Kidney epithelial cell (primary cell): ENCODE measurements at places on chromosomes 5 and 9.

- no peak for DNase-seq
Observed at GRCh38 chr5:67935908-67936566, 279.5 kb upstream of the PIK3R1 start.

GRCh38 chr9:134626069-134626423 lies 15.6 kb upstream of the COL5A1 start:
- no peak for DNase-seq

DNA sequence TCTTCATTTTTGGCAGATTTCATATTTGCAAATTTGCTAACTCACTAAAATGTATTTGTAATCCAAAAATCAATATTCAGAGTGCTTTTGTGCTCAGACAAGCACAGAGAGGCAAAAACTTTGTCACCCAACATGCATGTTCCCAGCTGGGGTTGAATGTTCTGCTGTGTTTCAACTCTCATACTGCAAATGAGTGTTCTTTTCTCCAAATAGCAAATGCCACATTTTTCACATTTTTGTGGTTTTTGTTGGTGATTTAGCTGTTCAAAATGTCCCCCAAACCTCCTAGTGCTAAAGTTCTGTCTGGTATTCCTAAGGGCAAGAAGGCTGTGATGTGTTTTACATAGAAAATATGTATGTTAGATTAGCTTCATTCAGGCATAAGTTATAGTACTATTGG lies 87.3 kb upstream of the PCSK5 start:
- DNase-seq = peak; percentile 57

GRCh38 chr5:665541-665955 lies 27.6 kb downstream of the TPPP start:
- DNase-seq = no peak

- DNase-seq = no peak
Observed at GRCh38 chr9:37927132-37927531, 23.2 kb upstream of the SLC25A51 start.

- DNase-seq = no peak
Observed at GRCh38 chr5:118126159-118126558, 862.2 kb downstream of the DTWD2 start.

DNA sequence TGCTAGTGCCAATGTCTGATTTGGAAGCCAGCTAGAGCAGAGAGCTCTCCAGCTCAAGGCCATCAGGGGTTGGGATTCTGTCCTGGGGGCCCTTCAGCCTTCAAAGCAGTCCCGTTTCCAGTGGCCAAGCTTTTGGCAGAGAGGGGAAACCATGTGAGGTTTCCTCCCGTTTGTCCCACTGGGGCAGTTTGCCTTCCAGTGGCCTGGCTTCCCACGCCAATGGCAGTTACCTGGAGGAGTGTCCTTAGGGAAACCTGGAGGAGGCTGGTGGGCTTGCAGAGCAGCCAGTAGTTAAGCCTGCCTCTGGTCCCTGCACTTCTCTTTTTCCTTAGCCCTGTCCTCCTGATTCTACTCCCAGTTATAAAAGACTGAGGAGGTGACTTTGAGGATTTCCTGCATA lies 37.7 kb downstream of the FGD3 start:
- DNase-seq = no peak

DNA sequence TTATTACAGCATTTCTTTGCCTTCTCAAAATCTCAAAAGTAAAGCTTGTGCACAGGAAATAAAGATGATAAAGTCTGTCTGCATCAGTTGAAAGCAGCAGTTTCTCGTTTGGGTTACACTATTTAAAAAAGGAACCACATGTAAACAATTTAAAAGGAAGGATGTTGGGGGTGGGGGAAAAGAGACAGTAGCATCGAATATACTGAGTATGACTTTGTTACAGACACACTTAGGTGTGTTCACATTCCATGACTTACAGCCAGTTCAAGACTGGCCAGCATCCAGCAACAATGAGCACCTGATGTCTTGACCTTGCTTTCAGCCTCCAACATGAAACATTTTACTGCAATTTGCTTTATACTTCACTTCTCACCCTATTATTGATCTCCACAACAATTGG lies 8.7 kb downstream of the GAPT start:
- no peak for DNase-seq

- DNase-seq = no peak
Observed at GRCh38 chr9:89929315-89929672, 324.5 kb downstream of the GADD45G start.

- no peak for DNase-seq
Observed at GRCh38 chr9:98020476-98021145, 35.9 kb upstream of the NANS start.

DNA sequence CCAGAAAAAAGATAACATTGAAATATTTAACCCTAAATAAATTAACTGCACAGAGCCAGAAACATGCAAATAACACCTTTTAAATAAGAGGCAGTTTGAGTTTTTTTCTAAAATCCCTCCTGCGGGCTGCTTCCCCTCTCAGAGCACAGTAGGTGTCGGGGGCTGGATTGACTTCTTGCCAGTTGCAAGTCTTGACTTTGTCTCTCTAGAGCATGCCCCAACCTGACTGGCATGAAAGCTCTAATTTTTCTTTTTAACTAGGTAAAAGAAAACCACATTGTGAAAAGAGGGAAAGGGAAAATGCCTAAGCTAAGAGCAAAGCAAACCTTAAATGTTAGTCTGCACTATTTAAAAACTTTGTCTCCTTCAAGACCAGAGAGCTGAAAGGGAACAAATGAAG lies 46.4 kb upstream of the DNAH5 start:
- no peak for DNase-seq

- DNase-seq = no peak
Observed at GRCh38 chr9:84699984-84700383, 30.5 kb downstream of the NTRK2 start.

- DNase-seq = no peak
Observed at GRCh38 chr5:113344973-113345940, 89.5 kb downstream of the TSSK1B start.

DNA sequence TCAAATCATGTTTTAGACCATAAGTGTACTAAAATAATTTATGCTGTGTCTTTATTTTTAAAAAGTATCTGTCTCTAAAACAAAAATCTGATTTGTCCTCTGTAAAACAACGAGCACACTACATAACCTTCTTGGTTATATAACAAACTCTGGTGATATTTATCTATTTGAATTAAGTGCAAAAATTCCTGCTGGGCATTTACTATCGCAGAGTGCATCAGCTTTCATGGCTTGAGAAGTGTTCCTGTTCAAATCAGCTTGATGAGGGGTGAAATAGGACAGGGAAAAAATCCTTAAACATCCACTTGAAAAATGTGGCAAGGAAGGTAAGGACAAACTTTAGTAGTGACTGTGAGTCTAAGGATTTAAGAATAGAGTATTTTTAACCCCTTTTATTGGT lies 65.3 kb downstream of the PRR16 start:
- no peak for DNase-seq

DNA sequence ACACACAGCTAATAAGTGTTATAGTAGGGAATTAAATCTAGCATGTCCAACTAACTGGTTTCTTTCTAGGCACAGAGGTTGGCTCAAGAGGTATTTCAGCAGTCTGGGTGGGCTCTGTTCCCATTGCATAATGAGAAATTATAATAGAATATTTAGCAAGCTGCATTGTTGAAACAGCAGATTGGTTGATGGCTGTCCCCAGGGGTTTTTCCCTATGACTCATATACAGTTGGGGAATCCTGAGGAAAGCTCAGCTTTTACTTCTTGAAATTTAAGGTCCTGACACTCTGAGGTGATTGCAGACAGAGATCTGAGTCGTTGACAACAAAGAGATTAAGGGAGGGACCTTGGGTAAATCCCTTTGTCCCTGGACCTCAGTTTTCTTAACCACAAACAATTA lies 38.3 kb upstream of the TNFSF8 start:
- peak; percentile 19 for DNase-seq

DNA sequence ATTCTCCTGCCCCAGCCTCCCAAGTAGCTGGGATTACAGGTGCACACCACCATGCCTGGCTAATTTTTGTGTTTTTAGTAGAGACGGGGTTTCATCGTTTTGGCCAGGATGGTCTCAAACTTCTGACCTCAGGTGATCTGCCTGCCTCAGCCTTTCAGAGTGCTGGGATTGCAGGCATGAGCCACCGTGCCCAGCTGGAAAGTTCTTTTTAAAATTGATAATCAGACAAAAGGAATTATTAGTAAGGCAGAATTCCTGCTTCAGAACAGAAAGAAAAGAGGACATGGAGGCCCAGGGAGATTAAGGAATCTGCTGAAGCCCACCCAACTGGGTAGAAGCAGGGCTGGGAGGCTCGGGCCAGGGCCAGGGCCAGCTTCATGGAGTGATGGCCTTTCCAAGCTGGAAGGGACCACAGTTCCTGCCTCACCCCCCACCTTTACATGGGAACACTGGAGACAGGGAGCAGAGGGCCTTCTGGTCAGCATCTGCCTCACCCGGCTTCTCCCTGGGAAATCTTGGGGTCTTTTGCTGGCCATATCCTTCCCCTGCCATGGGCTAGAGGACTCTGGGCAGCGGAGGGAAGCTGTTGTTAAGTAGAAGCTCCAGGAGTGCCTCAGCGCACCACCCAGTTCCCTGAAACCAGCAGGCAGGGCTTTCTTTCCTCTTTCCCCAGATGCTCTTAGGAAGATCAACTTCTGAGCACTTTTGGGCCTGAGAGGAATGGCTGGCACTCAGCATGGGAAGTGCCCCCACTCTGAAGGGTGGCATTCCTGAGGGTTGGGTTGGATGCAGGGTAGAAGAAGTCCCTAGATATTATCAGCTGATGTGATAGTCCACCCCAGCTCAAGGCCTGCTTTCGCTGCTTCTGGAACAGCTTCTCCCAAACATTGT lies 70.1 kb downstream of the RGS3 start:
- no peak for DNase-seq

DNA sequence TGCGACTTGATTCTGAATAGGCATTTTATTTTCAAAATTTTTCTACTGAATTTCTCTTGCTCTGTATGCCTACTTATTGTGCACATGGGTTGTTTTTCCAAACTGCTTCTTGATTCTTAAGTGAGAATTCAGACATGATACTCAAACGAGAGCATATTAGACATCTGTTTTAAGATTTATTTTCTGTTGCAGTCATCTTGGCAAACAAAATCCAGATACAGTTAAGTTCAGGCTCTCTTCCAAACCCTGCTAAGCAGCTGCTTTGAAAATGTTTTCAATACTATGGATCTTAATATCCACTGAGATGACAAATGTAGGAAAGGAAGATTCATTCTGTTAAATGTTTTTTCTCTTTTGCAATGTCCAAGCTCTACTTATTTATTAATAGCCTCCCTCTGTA lies 4.5 kb downstream of the TMEM215 start:
- DNase-seq = no peak

DNA sequence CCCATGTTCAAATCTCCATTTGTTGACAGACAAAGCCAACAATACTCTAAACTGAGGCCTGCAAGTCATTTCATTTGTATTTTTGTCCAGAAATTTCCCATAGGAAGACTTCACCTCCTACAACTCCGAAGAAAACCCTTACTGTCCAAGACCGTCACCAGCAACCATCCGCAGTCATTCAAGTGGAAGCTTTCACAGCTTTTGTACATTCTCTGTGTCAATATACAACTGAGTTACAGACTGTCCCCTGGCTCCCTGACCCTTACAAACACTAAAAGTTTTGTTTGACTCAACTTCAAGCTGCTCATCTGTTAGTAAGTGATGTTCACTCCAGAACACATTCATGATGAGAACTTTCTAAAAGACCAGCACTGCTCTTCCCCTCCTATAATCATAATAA lies 210.1 kb downstream of the DEPDC1B start:
- no peak for DNase-seq

- no peak for DNase-seq
Observed at GRCh38 chr5:171840066-171840465, 54.4 kb downstream of the SMIM23 start.

- no peak for DNase-seq
Observed at GRCh38 chr9:121771851-121772599, 120.6 kb downstream of the DAB2IP start.

DNA sequence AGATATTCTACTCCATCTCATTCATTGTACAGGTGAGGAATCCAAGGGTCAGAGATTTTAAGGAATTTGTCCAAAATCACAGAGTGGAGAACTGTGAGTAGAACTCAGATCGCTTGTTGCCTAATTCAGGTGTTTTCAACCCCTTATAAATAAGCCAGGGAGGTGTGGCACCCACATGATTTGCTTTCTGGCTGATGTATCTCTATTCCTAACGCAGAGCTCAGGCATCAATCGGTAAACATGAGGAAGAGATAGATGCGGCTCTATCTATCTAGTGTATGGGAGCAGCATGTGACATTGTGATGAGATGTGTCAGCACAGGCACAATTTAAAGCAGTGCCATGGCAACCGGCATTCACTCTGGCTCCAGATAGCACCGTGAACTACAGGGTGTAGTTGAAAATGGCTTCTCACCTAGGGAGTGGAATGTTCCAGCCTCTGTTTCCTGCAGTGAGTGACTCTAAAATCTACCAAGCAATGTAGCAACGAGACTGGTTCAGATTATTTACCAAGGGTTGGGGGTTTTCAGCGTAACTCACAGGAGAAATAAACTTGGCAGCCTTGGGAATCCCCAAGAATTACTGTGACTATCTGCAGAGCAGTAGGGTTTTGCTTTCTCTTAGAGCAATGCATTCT lies 53.4 kb upstream of the SUB1 start:
- DNase-seq = no peak

- no peak for DNase-seq
Observed at GRCh38 chr5:124264499-124264898, 481.9 kb downstream of the ZNF608 start.

DNA sequence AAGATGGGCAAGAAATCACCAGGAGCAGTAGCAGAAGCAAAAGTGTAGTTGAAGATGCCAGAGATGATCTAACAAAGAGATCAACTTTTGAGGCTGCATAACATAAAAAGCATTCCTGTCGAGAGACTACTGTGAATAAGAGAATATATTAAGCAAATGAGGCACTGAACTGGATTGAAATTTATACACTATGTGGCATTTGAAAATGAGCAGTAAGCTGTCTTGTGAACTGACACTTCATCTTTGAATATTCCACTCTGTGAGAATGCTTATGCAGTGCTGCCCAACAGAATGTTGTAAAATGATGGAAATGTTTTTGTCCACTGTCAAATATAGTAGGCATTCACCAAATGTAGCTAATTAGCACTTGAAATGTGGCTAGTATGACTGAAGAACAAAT lies 18.9 kb upstream of the PRRC1 start:
- no peak for DNase-seq

DNA sequence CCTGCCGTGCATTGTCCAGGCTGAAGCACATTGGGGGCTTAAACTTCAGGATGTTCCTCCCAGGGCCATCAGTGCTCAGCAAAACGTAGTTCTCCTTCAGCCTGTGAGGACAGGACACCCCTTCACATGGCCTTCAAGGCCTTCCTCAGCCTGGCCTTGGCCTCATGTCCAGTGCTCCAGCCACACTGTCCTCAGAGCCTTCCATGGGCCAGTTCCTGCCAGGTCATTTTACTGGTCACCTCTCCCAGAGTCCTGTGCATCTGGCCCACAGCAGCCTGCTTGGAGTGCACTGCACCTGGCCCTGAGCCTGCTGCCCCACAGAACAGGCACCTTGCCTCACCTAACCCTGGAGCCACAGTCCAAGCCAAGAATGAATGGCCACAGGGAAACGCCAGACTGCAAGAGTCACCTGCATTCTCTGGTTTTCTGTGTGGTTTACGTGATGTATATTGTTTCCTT lies 8.7 kb downstream of the HNRNPAB start:
- DNase-seq = no peak

- DNase-seq = no peak
Observed at GRCh38 chr5:82095536-82095935, 123.7 kb downstream of the ATG10 start.
